ENCODE measurements at places on chromosomes 6 and 20.
A peak's percentile ranks its signal among the peaks of the same experiment; 100 is the strongest.

DNA sequence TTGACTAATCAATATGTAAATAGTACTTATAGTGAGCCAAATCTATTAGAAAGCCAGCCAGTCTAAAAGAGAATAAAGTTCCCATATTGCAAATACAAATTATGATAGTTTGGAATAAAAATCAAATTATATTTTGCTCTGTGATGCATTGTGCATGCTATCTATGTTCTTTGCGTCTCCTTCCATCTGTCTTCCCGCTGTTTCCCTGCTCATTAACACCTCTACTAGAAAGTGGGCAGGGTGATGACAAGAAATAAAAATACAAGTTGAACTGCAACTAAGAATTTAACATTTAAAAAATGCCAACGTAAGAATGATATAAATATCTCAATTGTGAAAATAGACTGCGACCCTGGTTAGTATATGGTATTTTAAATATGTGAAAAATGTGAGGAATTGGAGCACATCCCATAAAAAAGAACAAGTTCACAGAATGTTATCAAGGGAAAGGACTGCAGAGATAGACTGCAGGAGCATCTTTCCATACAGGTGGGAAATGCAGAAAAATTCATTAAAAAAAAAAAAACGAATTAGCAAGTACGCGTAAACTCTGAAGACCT is 157.6 kb upstream of the PDE7B start:
- DNase-seq: no peak

DNA sequence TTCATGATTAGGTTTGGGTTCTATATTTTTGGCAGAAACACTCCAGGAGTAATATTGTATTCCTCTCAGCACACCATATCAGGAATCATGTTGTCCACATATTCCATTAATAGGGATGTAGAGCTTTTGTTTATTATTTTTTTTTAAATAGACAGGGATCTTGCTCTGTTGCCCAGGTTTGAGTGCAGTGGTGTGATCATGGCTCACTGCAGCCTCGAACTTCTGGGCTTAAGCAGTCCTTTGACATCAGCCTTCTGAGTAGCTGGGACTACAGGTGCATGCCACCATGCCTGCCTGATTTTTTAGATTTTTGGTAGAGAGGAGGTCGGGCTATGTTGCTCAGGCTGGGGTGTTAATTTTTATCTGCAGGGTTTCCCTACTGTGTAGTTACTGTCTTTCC is 12.0 kb downstream of the SCAF8 start:
- no peak for DNase-seq

- DNase-seq: no peak
Observed at GRCh38 chr6:75484535-75484934, 9.1 kb downstream of the FILIP1 start.

DNA sequence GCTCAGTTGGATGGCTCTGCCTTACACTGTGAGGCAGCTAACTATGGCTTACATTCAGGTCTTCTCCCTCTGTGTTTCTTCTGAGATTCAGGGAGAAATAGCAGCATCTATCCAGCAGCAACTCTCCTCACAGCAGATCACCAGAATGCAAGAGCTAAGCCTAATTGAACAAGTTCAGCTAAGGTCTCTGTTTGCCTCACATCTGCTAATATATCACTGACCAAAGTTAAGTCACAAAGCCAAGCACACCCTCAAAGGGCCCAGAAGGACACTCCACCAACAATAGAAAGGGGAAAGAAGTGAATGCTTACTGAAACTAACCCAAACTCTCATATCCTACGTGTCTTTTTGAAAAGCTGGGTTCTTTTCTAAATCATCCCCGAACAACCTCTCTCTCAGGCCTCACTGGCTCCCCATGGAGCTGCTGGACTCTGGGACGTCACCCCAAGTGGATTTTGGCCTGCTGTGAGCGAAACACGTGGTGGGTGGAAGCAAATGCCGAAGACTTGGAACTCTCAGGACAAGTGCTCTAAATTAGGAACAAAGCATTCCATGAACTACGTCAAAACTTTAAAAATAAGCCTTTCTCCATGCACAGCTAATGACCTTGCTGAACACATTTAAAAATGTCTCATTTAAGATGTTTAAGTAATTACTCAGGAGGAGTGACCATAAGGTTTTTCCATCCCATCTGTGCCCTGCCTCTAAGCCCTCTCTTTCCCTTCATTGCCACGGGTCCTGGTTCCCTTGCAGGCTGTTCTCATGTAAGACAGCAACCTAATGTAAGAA is 167.5 kb upstream of the PLCB4 start:
- DNase-seq: no peak

DNA sequence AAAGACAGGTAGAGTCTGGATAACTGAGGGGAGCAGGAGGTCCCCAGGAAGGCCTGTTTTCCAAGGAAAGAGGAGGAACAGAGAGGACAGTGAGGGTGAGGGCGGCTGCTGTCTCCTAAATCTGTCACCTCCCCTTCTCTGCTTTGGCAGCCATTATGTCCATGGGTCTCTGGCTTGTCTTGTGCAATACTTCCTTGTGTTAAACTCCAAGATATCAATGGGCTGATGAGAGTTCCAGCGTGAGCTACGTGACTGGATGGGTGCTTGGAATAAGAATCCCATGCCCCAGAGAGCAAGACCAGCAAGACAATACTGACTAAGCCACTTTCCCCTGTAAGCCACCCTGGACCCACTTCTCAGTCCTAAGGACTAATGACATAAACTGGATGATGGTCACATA is 26.3 kb upstream of the DNAAF9 start:
- DNase-seq: no peak

DNA sequence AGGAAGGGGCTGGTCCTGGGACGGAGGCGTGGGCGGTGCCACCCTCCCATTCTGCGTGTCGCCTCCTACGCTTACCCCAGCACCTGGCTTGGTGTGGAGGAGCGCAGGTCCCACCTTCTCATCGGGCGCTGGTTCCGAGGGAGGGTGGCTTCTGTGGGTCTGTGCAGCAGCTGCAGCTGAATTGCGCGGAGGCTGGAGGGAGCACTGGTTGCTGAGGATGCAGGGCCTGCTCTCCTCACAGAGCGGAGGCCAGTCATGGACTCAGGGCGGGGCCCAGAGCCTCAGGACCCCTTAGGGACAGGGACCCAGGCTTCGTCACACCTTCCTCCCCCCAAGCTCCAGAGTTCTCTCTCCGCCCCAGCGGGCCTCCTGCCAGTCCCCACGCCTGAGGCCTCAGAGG is 127.8 kb upstream of the MAP3K4 start:
- DNase-seq: no peak

GRCh38 chr20:5354901-5355300 is 38.1 kb upstream of the PROKR2 start:
- no peak for DNase-seq

GRCh38 chr6:44697327-44697726 is 309.8 kb downstream of the CDC5L start:
- DNase-seq: no peak

GRCh38 chr20:60090631-60091030 is 132.4 kb downstream of the CDH26 start:
- no peak for DNase-seq

DNA sequence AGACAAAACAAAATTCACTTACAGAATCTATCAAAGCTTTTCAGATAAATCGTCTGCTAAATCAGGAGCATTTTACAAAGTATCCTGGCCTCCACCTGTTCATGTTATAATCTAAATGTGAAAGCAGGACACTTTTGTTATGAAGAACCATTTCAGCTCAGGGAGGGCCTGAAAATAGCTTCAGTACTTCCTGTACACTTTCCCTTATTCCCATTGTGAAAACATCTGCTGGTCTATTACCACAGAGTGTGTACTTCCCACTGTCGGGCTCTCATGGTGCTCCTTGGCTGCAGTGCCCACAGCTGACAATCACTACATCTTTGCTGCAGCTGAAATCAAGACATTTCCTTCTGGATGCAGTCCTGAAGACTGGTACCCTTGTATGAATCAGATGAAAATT is 128.1 kb downstream of the OPRM1 start:
- no peak for DNase-seq

DNA sequence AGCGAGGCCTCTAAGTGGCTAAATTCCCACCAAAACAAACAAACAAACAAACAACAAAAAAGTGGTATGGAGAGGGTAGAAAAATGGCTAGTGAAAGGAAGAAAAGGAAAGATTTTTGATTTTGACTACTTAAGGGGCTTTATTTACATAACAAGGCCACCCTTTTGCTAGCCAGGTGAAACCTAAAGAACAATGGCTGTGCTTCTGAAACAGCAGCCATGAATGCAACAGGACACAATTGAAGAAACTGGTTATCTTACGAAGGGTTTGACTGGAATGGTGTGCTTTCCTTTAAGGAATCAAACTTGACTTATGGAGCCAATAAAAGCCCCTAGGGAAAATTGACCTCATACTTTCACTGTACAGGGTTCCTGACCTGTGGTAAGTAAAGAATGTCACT is 68.9 kb downstream of the ERMARD start:
- DNase-seq: no peak

DNA sequence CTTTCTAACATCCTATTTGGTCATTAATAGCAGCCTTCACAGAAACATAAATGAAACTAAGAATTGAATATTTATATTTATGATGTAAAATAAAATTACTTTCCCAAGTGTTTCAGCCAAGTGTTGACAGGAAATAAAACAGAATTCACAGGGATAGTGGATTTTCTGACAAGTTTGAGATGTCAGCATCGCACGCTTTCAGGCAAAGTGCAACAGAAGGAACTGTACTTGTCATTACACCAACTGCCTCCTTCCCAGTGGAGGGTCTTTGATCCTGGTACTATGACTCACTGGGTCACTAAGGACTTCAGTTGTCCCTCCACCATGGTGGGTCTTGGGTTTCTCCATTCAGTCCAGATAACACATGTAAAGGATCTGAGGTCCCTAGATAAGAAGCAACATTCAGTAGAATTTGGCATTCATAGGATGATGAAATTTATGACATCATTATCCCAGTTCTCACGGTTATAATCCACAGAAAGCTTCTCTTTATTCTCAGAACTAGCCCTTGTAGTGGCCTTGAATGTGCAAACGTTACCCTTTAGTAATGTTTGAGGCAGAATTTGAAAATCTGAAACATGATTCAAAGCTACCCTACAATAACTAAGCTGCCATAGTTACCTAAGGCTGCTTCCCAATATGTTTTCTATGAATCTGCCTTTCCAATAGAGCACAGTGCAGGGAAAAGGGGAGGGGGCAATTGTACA is 3.8 kb upstream of the TNFAIP3 start:
- no peak for DNase-seq

DNA sequence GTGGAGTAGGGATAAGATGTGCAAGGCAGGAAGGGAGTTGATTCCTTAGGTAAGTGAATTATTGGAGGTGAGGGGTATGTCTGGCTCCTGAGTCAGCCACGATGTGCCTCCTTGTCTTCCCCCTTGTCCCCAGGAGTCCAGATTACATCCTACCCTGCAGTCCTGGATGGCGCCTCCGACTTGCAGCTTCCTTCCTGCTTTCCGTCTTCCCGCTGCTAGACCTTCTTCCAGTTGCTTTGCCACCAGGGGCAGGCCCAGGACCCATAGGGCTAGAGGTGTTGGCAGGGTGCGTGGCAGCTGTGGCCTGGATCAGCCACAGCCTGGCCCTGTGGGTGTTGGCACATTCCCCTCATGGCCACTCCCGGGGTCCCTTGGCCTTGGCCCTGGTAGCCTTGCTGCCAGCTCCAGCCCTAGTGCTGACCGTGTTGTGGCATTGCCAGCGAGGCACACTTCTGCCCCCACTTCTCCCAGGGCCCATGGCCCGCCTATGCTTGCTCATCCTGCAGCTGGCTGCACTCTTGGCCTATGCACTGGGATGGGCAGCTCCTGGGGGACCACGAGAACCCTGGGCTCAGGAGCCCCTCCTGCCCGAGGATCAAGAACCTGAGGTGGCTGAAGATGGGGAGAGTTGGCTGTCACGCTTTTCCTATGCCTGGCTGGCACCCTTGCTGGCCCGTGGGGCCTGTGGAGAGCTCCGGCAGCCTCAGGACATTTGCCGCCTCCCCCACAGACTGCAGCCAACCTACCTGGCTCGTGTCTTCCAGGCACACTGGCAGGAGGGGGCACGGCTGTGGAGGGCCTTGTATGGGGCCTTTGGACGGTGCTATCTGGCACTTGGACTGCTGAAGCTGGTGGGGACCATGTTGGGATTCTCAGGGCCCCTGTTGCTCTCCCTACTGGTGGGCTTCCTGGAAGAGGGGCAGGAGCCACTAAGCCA is 4.9 kb downstream of the ABCC10 start:
- no peak for DNase-seq

GRCh38 chr6:7726416-7727085 is 652 bp downstream of the BMP6 start:
- DNase-seq: no peak

GRCh38 chr20:56537997-56538396 is 5.0 kb downstream of the FAM209B start:
- DNase-seq: no peak

- no peak for DNase-seq
Observed at GRCh38 chr20:44070139-44070900, 116.7 kb downstream of the JPH2 start.

GRCh38 chr6:15207923-15208322 is 37.9 kb upstream of the JARID2 start:
- no peak for DNase-seq

DNA sequence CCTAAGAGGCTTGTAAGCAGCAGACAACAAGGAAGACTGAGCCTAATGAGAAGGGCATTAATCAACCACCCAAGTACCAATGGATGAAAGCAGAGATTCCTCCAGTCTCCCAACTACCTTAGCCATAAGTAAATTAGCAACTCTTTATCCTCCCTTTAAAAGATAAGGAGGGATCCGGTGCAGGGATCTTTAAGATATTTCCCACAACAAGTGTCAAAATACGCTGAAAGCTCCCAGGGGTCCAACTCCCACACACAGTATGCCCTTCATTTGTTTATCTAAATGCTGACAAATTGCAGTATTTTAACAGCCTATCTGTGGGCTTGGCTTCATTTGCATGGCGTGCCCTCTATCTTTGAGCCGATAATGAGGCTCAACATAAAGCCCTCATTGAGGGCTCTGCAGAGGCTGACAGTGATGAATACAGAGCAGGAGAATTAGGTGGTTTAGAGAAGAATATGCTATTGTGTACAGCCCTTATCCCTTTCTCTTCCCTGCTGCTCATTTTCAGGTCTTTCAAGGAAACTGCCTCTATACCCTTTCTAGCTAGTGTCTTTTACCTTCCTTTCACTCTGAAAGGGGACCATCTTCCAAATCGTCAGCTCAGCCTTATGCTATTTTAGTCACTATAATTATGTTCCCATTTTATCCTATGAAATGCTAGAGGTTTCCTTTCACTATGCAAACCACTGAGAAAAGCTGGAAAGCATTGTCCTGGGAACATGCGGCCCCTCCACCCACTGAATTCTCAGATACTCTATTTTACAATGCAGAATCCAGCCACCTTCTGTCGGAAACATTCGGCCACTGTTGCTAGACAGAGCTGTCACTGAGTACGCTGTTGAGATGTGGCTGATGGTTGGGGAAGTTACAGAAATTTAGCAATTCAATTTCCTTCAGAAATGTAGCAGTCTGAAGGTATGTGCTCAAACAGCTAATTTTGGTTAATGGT is 575.2 kb upstream of the JAG1 start:
- DNase-seq: no peak

GRCh38 chr20:46558511-46558959 is 8.1 kb upstream of the OCSTAMP start:
- peak; percentile 84 for DNase-seq

GRCh38 chr6:30870546-30870945 is 13.8 kb upstream of the DDR1 start:
- DNase-seq: no peak

All from GOT3 (cell line).